ENCODE measurements at places on chromosomes 4 and X.

DNA sequence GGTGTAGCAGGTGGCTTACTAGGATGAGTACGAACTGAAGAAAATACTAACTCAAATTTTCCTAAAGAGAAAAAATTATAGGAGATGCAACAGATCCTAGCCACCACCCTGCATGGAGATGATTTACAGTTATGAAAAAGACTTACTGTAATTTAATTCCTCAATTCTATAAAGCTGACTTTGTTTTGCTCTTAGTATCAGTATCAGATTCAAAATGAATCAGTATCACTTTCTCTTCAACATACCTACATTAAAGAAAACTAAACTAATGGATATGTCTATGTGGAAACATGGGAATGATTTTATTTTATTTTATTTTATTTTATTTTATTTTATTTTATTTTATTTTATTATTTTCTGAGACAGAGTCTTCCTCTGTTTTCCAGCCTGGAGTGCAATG lies 525.8 kb downstream of the NLGN4X start:
- no peak for DNase-seq

DNA sequence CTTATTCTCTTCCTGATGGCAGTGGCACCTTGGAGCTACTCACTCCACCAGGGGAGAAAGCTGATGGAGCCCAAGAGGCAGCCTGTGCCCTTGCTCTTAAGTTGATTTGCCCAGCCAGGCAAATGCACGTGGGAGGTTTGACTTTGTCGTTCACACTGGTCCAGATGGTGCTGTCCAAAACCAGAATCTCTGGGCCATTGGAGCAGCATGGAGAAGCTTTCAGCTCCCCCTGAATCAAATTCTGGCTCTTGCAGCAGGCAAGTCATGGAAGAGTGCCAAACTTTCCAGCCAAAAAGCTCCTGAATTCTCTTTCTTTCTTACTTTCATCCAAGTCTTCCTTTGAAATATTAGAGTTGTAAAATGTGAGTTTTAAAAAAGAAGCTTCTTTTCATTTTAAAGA lies 970.4 kb downstream of the RPA4 start:
- DNase-seq: no peak

GRCh38 chr4:104217526-104217925 lies 277.2 kb downstream of the CXXC4 start:
- DNase-seq: no peak

DNA sequence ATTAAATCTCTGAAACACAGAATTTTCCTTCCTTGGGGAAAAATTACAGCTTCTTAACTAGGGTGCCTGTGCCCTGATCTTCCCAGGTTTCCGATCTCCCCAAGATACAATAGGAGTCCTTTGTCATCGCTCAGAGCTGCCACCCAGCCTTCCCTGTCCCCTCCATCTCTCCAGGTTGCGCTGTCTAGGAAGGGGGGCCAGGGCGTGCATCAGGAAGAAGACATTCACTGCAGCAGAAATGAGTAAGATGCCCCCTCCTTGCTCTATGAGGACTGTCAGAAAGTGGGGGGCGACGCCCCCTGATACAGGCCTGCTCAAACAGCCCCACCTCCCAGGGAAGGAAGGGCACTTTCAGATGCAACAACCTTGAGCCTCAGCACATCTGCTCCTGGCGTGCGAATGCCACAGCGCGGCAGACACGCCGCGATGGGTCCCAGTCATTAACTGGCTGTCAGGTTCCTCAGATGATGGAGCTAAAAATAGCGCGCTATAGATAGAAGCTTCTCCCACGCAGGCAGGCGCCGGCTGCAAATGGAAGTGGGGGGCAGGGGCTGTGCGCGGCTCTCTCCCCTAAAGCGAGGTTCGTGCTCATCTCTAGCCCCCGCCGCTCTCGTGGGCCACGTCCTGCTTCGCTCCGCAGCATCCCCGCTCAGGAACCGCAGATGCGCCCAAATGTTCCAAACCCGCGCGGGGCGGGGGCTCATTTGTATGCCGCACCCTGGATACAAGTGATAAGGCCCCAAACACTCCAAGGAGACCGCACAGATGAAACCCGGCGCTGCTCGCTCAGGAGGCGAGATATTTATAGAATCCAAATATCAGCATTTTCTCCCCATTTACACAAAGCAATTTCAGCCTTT lies 57.6 kb upstream of the LGI2 start:
- DNase-seq: no peak

Measured in GF-D8 (cell line).